ENCODE measurements at places on chromosomes 6 and 20.
A peak's percentile ranks its signal among the peaks of the same experiment; 100 is the strongest.

DNA sequence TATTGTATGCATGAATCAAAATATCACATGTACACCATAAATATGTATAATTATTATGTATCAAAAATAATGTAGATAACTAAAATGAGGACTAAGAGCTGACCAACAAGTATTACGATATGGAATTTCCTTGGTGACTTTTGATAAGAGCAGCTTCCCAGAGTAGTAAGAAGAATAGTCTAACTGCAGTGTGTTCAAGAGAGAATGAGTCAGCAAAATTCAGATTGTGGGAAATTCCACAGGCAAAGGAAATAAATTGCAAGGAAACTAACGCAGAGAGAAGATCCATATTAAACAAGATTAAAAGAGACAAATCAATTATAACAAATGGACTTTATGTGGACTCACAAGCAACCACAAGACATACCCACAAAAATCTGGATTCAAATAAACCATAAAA, 26.4 kb downstream of the FRK start:
- no peak for DNase-seq

DNA sequence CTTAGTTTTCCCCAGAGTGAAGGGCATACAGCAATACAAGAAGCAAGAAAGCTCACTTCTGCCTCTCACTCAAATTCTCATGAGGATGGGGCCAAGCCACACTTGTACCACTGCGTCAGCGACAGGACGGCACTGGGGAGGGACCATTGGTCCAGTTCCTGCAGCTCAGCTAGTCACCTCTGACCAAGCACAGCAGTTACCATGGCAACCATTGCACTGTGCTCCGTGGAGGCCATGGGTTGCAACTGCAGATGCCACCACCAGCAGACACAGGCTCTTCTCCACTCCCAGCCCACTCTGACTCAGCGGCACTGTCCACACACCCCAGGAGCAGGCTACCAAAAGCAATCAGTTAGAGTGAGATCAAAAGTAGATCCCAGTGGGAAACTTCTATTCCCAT, 441.1 kb upstream of the ARID1B start:
- no peak for DNase-seq

DNA sequence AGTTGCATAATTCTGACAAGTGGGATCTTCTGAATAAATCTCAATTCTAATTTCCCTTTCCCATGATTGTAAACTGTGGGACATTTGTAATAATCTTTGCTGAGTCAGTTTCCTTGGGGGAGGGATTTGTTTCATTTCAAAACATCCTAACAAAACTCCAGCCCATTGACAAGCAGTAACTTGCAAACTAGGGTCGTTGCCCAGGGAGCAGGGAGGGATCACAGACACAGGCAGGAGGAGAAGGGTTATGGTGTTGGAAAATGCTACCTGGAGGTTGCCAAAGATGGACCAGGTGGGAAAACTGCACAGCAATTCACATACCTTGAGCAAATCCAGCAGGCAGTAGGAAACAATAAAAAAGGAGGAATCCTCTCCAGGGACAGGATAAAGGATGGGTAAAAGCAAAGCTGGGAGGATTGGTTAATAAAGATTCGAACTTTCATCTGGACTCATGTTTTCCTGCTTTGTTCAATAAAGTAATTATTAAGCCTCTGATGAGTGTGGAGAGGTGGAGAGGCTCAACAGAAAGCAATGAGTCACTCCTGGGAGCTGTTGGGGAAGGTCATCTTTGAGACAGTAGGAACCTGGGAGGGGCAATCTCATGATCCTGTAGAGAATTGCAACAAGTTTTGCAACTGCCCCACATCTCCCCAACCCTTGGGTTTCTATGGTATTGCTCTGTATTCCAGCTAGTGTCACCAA, 87.3 kb upstream of the AKIRIN2 start:
- DNase-seq = no peak

GRCh38 chr6:18668994-18669393, 281.8 kb downstream of the RNF144B start:
- DNase-seq = no peak

DNA sequence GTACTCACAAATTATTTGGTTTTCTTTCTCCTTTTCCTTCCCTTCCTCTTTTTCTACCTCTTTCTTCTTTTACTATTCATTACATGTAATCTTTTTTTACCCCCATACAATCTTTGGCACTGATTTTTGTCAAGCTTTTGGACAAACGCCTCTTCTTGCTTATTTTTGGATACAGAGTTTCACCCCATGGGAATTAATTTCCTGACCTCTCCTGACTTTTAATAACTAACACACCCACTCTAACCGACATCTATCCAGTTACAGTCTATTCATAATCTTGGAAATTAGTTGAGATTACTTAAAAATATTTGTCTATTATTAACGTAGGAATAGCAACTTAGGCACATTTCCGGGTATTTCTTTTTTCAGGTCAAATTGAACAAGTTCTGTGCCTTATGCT, 101.2 kb downstream of the HDGFL1 start:
- no peak for DNase-seq

DNA sequence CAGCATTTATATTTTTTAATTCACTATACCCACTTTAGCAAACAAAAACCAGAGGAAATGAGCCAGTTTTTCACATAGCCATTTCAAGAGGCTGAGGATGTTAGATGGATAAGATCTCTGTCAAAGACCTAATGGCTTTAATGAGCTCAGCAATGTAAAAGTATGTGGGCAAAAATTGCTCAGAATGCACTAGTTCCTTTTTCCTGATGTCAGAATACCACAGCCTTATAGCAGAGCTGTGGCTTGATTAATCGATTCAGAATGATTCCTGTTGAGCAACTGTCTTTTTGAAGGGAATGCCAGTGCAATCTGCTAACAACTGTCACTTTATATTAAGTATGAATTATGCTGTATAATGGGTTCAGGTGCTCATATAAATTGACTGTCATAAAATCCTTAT, 100.6 kb upstream of the HIVEP1 start:
- no peak for DNase-seq

- peak; percentile 96 for DNase-seq
These were observed 102.0 kb downstream of the OR2B2 start for GRCh38 chr6:27809939-27810767.

GRCh38 chr6:37125774-37126492, 44.0 kb upstream of the PIM1 start:
- no peak for DNase-seq

- no peak for DNase-seq
These were observed 78.7 kb downstream of the AK9 start for GRCh38 chr6:109612268-109612667.

DNA sequence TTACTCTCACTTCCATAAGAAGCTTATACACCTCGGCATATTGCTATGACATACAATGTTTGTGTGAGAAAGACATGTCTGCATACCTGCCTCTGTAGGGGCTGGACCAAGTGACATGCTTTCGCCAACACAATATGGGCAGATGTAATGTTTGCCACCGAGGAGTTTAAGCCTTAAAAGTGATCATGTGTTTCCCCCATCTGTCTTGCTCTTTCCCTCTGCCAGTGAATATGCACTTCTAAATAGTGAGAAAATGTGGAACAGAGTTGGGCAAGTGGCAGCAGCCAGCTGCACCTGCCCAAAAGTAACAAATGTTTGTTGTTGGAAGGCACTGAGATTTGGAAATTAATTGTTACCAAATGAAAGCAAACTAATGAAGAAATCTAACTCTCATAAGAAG, 274.8 kb upstream of the BTBD3 start:
- DNase-seq = no peak

GRCh38 chr20:9550871-9551270, 36.5 kb downstream of the LAMP5 start:
- no peak for DNase-seq

DNA sequence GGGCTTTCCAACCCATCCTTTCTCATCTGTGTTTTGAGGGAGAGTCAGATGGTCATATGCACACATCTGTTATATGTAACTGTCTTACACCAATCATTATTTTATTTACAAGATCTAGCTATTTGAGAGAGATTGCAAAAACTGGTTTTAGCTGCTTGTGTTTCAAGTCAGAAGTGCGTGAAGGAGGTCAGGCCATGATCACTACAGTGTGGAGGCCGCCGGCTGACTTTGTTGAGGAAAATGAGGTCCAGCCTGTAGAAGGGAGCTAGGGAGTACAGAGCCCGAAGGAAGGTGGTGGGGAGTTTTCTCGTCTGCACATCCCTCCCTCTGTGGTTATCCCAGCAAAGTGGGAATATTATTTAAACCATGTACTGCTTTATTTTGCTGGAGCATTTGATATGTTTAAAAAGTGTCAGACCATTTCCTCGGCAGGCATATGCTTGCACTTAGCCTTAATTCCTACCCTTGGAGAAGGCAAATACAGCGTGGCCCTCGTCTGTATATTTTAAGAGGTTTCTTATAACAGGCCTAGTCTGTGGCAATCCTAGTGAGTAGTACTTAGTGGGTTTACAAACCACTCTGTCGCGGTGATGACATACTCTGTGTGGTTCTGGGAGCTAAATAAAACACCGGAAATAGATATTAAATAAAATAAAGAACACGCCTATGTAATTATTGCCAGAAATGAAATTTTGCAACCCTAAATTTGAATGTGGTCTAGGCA, 95.6 kb downstream of the UST start:
- DNase-seq = no peak

GRCh38 chr6:33589731-33590530, 9.9 kb upstream of the BAK1 start:
- no peak for DNase-seq

GRCh38 chr6:66662721-66663507, 955.9 kb upstream of the EYS start:
- no peak for DNase-seq

DNA sequence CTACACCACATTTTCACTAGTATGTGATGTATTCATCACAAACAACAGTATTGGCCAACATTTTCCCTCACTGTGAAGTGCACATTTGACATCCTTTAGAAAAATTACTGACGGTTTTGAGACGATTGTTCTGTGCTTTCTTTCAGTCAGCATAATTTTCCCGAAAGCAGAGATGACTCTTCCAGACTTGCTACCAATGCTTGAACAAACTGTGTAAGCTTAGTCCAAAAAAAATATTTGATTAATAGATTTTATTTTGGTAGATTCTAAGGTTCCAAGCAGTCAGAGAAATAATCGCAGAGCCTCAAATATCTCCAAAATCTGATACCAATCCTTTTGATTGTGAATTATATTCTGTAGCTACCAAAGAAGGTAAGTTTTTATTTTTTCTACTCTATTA, 151.1 kb upstream of the ESR1 start:
- no peak for DNase-seq

DNA sequence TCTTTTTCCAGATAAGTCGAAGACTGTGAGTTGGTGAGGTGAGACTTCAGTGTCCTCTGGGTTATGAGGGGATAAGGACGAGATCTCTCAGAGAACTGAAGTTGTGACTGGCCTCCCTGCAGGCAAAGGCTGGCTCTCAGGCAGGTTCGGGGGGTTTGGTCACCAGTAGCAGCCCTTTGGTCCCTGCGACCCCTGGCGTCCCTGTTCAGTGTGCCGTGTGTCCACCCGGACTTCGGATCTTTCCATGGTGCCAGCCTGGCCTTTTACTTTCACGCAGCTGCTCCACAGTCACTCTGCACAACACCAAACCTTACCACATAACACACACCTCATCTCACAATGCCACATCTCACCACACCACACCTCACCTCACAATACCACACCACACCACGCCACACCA, 131.9 kb downstream of the ERMARD start:
- no peak for DNase-seq

DNA sequence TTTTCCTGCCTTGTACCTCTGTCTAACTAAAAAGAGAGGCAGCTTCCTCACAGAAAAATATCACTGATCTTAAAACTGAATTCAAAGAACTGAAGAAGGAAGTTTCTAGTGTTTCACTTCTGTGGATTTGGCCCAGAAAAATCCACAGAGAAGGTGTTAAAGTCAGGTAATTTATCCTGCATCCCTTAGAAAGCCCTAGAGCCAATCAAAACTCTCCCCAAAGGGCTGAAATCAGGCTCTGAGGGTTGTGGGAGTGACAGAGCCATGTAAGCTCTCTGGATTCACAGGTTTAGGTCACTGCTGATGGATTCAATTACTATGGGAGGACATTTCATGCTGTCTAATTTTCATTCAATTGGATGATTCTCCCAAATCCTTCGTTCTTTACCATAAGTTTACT, 152.3 kb downstream of the OR2B2 start:
- DNase-seq = no peak

- no peak for DNase-seq
These were observed 343.6 kb downstream of the FRK start for GRCh38 chr6:115717062-115717461.

DNA sequence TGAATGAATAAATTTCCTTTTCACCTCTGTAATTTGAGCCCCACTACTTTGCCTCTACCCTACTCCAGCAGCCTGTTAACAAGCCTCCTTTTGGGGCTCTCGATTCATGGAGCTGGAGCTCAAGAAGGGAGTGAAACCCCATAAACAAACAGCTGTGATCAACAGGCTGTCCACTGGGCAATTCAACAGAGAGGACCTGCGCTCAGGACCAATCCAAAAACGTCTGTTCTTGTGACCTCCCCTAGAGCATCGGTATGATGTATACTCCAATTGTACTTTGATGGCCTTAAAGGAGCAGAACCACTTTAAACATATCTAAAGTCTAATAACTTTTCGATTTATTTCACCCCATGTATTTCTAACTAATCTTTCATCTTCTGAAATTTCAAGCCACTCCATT, 37.4 kb downstream of the HIVEP2 start:
- no peak for DNase-seq

- no peak for DNase-seq
These were observed 25.5 kb downstream of the NPEPL1 start for GRCh38 chr20:58718121-58718563.

- no peak for DNase-seq
These were observed 433.2 kb upstream of the SPTLC3 start for GRCh38 chr20:12575352-12576095.

GRCh38 chr20:36861875-36862801, 13.8 kb upstream of the TLDC2 start:
- no peak for DNase-seq

DNA sequence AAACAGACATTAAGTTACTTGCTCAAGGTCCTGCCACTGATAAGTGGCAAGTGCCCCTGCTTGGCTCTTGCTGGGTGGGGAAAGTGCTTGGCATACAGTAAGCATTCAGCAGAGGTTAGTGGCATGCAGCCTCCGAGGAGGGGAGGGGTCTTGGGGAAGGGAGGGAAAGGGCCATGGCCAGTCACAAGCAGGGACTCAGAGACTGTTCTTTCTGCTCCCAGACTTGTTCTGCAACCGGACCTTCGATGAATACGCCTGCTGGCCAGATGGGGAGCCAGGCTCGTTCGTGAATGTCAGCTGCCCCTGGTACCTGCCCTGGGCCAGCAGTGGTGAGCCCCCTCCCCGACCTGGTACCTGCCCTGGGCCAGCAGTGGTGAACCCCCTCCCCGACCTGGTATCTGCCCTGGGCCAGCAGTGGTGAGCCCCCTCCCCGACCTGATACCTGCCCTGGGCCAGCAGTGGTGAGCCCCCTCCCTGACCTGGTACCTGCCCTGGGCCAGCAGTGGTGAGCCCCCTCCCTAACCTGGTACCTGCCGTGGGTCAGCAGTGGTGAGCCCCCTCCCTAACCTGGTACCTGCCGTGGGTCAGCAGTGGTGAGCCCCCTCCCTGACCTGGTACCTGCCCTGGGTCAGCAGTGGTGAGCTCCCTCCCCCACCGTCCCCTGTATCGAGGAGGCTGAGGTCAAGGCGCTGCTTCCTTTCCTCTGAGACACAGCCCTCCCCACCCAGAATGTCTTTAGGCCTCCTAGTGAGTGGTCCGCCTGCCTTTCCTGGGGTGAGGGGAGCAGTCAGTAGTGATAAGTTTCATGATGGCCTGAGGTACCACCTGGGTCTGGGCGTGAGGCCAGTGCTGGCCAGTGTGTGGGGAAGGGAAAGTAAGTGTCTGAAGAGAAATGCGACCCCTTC, 8.9 kb downstream of the GLP1R start:
- no peak for DNase-seq
